ENCODE measurements at places on chromosomes 1 and 21. TPM values are rescaled to one million over a fixed set of nuclear protein-coding genes. Genes with fewer than 3 reads are reported as not detected.

DNA sequence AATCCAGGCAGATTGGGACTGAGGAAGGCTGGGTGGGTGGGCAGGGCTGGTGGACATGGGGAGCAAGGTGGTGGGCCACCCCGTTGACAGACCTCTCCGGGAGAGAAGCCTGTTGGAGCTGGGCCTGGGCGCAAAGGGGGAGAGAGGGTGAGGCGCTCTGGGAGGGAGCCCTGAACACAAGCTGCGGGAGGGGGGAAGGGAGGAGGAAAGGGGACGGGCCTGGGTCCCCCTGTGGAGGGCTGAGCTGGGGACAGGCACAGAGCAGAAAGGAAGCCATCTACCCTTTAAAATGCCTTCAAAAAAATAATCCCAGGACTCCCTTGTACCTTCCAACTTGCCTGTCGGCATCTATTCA, 161.8 kb downstream of the PSMG1 start:
- H3K4me1 ChIP-seq: peaks cover 22% of the 10 kb centered on the region
- DNase-seq: no peak
- H3K27me3 ChIP-seq: no peaks in the 10 kb centered on the region
- no peak overlapping the region for H3K27ac ChIP-seq

HFM1 gene
- 7.4 TPM for total RNA-seq

RGSL1 gene
- not detected for total RNA-seq

DNA sequence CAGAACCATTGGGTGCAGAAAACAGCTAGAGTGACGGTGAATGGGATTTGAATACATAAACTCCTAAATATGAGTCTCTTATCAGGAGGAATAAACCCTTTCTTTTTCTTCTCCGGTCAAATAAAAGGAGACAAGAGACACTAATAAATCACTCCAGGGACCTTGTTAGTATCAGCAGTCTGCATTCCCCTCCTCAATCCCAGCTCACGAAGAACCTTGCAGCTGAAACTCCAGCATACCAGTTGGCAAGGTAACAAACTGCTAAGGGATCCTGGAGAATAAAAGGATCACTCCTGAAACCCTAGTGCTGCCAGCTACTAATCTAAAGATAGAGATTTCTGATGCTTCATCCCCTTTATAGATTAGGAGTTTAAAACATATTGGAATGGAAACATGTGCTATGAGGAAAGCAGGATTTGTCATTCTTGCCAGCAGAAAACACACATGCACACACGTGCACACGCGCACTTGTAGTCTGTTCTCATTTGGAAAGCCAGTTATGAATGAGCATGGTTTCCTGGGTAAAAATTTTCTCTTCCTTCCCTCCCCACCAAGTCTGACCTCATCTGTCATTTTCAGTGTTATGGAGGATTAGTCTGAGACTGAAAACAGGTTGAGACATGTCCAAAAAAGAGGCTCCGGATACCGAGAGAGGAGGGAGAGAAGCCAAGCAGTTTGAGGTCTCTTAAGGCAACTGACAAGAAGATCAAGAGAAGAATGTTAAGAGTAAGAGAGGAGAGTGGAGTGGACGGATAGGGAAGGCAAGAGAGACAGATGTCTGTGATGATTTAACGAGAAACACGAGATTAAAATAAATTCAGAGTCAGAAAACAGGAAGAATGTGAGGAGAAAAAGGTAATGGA, 10.9 kb downstream of the IER5 start:
- H3K27ac ChIP-seq: peak overlapping the region; percentile 86
- no peaks in the 10 kb centered on the region for H3K36me3 ChIP-seq
- no peak for DNase-seq
- H3K4me3 ChIP-seq: peak overlapping the region; percentile 6
- peaks cover 96% of the 10 kb centered on the region for H3K4me1 ChIP-seq

DNA sequence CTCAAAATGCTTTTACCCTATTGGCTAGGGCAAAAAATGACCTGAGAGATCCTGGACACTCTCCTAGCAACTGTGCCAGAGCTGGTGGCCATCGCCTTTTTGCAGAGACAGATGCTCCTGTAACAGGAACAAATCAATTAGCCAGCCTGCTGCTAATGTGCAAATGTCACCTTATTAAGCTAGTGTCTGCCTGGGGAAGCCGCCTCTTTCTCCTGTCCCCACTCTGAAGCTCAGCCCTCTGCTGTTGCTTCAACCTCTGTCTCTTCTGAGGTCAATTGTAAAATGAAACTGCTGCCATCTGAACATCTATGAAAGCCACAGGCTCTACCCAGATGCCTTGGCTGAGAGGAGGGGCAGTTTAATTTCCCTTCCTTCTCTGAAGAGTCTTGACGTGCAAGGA, 85.5 kb upstream of the CACNA1E start:
- no peak overlapping the region for H3K4me3 ChIP-seq
- no peak for DNase-seq
- no peaks in the 10 kb centered on the region for H3K36me3 ChIP-seq
- no peak overlapping the region for H3K27ac ChIP-seq
- H3K4me1 ChIP-seq: no peaks in the 10 kb centered on the region
- peaks cover 35% of the 10 kb centered on the region for H3K27me3 ChIP-seq

DNA sequence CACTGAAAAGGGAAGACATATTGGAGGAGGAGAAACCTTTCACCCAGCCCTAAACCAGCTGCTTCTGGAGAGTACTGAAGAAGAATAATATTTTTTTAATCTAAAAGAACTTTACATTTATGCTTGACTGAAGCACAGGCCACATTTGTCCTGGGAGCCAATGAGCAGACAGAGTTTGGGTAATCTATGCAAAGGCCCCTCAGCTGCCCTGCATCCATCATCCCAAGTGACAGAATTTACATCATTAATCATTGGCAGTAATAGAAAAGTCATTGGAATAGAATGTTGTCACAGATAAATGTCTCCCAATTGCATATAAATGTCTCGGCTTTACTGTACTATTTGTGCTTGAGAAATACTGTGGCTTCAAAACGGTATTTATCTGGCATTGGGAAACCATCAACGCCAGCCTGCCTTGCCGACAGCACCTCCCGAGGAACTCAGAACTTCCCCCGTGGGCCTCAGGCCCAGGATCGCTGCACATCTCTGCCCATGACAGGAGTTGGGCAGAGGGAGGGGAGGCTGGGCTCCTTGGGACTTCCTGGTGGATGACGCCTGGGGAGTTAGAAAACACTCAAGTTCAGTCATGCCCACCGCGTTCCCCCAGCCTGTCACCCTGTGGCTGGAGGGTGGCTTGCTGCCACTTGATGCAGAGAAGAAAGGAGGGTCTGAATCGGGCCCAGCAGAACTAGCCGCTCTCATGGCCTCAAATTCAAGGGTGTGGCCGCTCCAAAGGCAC, 133.1 kb downstream of the CAMTA1 start:
- no peak for DNase-seq
- peaks cover 31% of the 10 kb centered on the region for H3K4me1 ChIP-seq
- H3K27me3 ChIP-seq: peaks cover 1% of the 10 kb centered on the region
- no peak overlapping the region for H3K4me3 ChIP-seq

- no peaks in the 10 kb centered on the region for H3K27me3 ChIP-seq
- DNase-seq: no peak
- peaks cover 21% of the 10 kb centered on the region for H3K36me3 ChIP-seq
- H3K4me3 ChIP-seq: no peak overlapping the region
- H3K27ac ChIP-seq: no peak overlapping the region
Observed at GRCh38 chr1:60959701-60960100, 122.7 kb upstream of the NFIA start.

KRTAP19-3 gene
- not detected for total RNA-seq

IGFN1 gene
- total RNA-seq: 0.93 TPM

- no peaks in the 10 kb centered on the region for H3K36me3 ChIP-seq
- H3K4me1 ChIP-seq: no peaks in the 10 kb centered on the region
- peaks cover 19% of the 10 kb centered on the region for H3K27me3 ChIP-seq
- no peak overlapping the region for H3K4me3 ChIP-seq
- H3K27ac ChIP-seq: no peak overlapping the region
Observed at GRCh38 chr1:90443354-90443753, 273.7 kb downstream of the BARHL2 start.

DNA sequence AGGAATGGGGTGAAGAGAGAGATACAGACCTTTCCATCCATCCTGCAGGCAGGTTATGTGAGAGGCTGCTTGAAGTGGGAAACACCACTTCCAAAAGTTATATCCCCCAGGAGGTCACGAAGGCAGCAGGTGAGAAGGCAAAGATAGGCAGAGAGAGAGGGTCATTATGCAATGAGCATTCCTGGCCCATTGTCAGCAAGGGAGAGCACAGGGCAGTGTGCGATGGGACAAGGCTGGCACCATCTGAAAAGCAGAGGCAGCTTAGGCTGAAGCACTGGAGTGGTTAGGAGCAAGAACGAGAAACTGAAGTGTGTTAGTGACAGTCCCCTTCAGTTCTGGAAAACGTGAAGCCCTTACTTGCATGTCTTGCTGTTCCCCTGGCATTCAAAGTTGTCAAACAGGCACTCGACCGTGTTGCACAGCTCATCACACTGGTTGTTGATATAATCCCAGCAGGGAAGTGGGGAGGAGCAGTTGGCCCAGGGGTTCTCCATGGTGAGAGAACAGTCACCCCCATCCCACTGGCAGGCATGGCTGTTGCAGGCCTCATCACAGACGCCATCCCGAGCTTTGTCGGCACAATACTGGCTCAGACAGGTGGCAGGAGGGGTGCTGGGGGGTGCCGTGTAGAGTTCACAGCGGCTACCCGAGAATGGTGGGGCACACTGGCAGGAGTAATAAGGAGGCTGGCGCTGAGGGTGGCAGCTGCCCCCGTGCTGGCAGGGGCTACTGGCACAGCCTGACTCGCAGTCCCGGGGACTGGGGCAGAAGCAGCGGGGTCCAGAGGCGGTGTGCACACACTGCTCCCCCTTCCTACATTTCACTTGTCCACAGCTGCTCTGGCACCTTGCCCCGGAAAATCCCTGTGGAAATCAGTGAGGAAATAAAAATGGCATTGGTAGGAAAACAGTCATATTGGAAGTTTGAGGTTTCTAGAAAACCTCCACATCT, 28.9 kb upstream of the ADAM30 start:
- no peaks in the 10 kb centered on the region for H3K27me3 ChIP-seq
- H3K4me1 ChIP-seq: no peaks in the 10 kb centered on the region
- H3K27ac ChIP-seq: no peak overlapping the region
- H3K36me3 ChIP-seq: peaks cover 71% of the 10 kb centered on the region
- no peak overlapping the region for H3K4me3 ChIP-seq
- DNase-seq: no peak

CA14 gene
- total RNA-seq: 3.8 TPM

NIT1 gene
- 35.9 TPM for total RNA-seq

- no peak overlapping the region for H3K27ac ChIP-seq
- H3K27me3 ChIP-seq: peaks cover 87% of the 10 kb centered on the region
- H3K4me1 ChIP-seq: peaks cover 20% of the 10 kb centered on the region
- H3K36me3 ChIP-seq: no peaks in the 10 kb centered on the region
- no peak for DNase-seq
Observed at GRCh38 chr1:50972766-50973165, 2.7 kb downstream of the CDKN2C start.

DNA sequence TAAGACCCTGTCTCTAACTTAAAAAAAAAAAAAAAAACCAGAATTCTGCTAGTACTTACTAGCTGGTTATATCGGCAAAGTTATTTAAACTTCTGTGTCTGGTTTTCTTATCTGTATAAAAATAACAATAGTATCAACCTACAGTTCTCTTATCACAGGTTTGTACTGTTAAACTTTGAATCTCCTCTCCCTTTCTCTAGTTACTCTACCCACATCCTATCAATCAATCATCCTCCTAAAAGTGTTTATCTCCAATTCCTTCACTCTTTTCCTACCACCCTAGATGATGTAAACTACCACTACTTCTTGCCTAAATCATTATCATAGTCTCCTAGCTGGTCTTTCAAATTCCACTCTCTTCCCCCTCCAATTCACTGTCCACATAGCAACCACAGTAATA, 27.6 kb downstream of the USP33 start:
- H3K27me3 ChIP-seq: no peaks in the 10 kb centered on the region
- H3K27ac ChIP-seq: no peak overlapping the region
- no peaks in the 10 kb centered on the region for H3K4me1 ChIP-seq
- H3K4me3 ChIP-seq: no peak overlapping the region

DNA sequence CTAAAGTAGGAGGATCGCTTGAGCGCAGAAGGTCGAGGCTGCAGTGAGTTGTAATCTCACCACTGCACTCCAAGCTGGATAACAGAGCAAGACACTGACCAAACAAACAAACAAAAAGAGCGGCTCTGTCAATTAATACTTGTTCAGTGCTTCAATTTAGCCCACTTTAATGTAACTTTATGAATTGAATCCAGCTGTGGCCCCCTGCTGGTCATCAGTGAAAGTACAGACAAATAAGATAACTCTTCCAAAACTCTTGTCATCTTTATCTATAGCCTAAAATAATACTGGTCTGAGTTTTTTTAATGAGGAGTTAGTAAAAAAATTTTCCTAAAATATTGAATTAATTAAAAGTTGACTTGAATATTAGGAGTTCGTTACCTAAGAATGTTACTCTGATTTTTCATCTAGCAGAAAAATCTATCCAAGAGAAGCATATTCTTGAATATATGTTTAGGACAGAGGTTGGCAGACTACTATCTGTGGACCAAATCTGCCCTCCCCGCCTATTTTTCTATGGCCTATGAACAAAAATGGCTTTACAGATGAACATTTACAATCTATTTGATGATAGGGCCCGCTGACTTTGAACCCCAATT, 26.1 kb downstream of the ATP5PF start:
- no peak overlapping the region for H3K27ac ChIP-seq
- H3K27me3 ChIP-seq: no peaks in the 10 kb centered on the region
- DNase-seq: no peak
- H3K4me1 ChIP-seq: no peaks in the 10 kb centered on the region
- no peaks in the 10 kb centered on the region for H3K36me3 ChIP-seq

GRCh38 chr1:218479436-218480115, 134.4 kb downstream of the TGFB2 start:
- DNase-seq: no peak
- H3K27me3 ChIP-seq: no peaks in the 10 kb centered on the region
- H3K4me3 ChIP-seq: no peak overlapping the region
